ENCODE measurements at places on chromosomes 12 and 14.

DNA sequence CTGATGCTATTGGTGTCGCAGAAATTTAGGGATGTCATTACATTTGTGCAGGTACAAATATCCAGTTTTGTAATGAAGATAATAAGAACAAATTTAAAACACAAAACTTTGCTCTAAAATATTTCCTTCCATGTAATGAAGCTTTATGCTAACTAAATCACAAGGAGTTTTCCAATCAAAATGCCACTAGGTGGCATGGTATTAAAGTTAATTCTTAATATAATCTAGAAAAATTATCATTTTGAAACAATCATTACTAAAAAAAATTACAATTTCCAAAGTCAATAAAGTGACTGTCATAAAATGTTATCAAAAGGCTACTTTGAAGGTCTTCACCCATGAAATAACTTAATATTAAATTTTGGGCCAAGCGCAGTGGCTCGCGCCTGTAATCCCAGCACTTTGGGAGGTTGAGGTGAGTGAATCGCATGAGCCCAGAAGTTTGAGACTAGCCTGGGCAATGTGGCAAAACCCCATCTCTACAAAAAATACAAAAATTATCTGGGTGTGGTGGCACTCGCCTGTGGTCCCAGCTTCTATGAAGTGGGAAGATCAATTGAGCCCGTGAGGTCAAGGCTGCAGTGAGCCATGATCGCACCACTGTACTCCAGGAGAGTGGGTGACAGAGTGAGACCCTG, 77.4 kb downstream of the KIF21A start:
- no peak for DNase-seq

- DNase-seq: no peak
These were observed 13.1 kb upstream of the PPP4R4 start for GRCh38 chr14:94161058-94161457.

GRCh38 chr12:16593546-16593945, 12.4 kb downstream of the LMO3 start:
- no peak for DNase-seq

DNA sequence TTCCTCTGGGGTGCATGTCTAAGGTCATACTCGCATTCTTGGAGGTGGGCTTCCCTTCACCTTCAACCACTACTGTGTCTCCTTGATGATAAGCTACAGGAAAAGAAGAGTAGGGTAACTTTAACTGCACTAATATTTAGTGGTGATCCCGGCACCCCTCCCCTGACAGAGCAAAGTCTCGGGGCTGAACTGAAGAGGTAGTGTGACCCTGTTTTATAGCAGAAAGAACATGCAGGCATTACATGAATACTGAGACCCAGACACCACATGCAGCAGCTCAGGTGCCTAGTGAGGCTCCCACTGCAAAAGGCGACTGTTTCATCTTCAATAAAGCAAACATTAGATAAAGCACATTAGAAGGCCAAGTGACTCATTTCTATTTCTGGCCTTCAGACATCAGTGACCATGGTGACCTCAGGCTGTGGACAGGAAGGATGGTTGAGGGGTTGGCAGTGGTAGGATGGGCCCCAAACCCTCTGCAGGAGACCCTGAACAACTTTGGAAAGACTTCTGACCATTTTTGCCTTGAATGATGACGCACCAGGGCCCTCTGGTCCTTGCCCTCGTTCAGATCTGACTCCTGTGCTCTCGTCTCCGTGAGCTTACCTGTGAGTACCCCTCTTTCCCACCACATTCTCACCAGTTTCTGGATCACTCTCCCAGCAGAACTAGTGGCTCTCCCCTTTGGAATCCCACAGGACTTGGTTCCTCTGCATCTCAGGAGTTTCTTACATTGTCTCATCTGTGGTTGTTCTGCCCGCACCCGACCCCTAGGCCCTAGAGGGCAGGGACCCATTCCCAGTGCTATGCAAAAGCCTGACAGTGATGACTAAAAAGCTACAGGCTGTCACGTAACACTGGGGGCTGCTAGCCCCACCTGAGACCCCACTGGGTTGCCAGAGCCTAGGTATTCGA, 23.8 kb upstream of the JPH4 start:
- DNase-seq: no peak

DNA sequence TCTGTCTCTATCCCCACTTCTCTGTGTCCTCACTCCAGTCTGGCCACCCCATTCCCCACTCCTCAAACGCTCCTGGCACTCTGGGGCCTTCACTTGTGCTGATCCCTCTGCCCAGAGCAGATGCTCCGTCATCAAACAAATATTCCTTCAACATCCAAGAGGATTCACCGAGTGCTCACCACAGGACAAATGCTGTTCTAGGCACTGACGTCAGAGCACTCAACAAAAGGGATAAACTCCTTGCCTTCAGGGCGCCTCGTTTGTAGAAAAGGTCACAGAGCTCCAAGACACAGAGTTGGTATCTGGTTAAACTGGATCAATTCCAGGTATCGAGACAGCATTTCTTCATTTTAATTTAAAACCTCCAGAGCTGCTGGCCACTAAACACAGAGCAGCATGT, 35.3 kb downstream of the PSMC1 start:
- DNase-seq: no peak

DNA sequence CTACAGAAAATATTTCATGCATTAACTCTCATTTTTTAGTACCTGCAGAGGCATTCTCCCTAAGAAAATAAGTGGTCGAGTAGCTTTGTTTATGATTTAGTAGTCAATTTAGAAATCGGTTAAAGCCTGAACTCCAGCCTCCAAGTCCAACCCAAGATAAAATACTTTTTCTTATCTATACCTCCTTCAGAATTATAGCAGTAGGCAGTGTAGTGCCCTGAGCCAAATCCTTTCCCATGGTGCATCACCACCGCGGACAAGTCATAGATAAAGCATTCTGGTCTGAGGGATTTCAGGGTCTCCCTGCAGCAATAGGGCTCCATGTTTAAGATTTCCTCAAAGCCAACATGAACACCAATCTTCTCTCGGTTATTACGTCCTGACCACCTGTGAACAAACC, 30.5 kb downstream of the USP44 start:
- no peak for DNase-seq

DNA sequence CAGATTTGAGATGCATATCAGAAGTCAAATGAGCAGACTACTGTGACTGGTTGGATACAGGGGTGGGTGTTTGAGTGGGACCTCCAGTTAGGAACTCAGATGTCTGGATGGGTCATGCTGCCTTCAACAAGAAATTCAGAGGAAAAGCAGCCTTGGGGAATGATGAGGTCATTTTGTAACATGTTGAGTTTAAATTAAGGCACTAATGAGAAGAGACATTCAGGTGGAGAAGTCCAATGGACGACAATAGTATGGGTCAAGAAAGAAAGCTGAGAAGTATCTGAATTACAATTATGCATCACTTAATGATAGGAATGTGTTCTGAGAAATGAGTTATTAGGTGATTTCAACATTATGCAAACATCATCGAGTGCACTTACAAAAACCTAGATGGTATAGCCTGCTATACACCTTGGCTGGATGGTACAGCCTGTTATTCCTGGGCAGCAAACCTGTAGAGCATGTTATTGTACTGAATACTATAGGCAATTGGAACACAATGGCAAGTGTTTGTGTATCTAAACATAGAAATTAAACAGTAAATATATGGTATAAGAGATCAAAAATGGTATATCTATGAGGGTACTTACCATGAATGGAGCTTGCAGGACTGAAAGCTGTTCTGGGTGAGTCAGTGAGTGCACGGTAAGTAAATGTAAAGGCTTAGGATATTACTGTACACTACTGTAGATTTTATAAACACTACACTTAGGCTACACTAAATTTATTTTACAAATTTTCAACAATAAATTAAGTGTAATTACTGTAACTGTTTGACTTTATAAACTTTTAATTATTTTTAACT, 414.7 kb downstream of the RAD51B start:
- no peak for DNase-seq

DNA sequence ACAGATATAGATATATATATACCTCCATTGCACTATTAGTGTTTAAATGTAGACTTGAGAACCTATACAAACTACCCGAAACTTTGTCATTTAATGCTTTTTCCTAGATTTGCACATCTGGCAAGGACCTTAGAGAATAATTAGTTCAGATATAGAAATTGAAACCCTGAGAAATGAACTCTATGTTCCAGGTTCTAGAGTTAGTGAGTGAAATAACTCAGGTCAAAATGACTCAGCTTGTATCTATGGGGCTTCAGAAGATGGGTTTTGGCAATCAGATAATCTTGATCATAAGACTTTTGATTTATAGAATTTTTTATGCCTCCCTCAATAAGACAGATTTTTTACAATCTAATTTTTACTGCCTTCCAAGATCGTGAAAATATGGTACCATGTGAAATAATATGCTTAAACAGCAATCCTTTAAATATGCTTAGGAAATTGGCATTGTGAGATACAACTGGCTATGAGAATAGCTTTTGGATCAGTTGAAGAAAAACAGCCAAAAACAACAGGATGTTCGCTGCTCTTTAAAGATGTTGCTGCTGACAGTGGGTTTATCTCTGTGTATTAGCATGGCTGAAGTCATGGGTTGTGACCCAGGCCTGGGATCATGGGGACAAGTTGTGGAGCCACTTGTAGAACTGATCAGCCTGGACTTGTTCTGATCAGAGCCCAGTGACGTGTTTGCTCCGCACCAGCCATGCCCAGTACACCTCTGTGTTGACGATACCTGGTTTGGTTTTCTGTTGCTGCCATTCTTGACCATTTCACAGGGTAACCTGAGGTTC, 63.6 kb downstream of the TTLL5 start:
- DNase-seq: no peak

DNA sequence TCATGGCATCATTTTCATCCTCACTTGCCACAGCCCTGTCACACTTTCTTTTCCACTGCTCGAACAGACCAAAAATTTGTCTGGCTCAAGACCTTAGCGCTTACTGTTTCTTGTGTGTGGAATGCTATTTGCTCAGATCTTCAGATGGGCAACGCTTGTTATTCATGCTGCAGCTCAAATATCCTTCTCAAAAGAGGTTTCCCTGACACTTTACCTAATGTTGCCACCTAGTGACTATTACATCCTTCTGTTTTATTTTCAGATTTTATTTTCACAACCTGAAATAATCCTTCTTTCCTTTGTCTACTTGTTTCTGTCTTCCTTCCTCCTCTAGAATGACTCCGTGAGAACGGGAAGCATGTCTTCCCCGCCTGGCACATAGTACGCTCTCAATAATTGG, 5.6 kb downstream of the FBXO33 start:
- peak; percentile 6 for DNase-seq

DNA sequence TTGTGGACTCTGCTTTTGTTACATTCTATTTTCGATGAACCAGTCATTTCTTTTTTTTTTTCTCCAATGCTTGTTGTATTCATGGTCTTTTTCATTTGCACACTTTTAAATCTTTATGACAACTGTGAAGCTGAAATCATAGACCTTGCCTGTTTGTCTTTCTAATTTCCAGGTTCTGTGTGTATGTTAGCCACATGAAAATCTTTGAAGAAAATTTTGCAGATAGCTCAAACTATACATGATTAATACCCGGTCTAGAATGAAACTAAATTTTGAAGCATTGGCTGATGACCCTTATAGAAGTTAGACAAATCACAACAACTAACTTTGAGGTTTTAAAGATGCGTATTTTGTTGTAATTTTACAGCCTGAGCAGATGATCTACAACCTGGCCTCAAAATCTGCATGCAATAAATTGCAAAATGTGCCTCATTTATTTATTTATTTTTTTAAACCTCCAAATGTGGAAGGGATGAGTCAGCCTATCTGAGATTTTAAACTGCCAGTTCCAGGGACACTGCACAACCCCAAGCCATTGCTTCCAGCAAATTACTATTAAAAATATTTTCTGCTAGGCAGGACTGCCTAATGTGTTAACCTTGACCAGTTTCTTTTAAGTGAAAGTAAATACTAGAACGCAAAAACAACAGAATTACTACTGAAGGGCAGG, 96.3 kb upstream of the NAV3 start:
- no peak for DNase-seq

Measured in Caco-2 (cell line).